ENCODE measurements at places on chromosomes 6 and 20.

GRCh38 chr6:169019727-169020491 is 233.7 kb downstream of the THBS2 start:
- no peak for DNase-seq
- H3K27ac ChIP-seq: no peak overlapping the region
- no peaks in the 10 kb centered on the region for H3K27me3 ChIP-seq

DNA sequence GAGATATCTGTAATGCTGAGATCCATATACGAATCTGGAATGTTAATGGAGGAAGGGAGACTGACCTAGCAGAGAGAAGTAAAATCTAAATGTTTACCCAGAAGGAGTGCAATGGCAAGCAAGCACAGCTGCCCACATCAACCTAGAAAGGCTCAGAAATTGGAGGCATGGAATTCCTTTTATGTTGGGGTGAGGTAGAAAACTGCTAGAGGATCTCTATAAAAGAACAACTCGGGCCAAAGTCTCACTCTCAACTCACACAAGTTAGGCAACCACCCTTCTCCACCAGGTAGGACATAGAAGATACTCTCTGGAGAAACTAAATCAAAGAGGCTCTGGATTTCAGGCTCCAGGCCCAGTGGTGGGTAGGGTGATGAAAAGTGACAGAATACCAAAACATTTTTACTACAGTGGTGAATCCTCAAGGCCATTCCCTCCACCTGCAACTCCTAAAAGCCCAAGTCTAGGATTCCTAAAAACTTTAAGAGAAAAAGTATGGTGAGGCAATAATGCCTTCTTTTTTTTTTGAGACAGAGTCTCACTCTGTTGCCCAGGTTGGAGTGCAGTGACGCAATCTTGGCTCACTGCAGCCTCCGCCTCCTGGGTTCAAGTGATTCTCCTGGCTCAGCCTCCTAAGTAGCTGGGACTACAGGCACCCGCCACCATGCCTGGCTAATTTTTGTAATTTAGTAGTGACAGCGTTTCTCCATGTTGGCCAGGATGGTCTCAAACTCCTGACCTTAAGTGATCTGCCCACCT is 9.5 kb upstream of the ADGRG6 start:
- H3K4me3 ChIP-seq: no peak overlapping the region
- DNase-seq: no peak
- H3K36me3 ChIP-seq: no peaks in the 10 kb centered on the region

- H3K36me3 ChIP-seq: no peaks in the 10 kb centered on the region
- no peak for DNase-seq
- peaks cover 11% of the 10 kb centered on the region for H3K4me1 ChIP-seq
- no peak overlapping the region for H3K27ac ChIP-seq
- no peaks in the 10 kb centered on the region for H3K27me3 ChIP-seq
- H3K4me3 ChIP-seq: no peak overlapping the region
Measured at GRCh38 chr6:15285682-15286294, 39.9 kb downstream of the JARID2 start.

GRCh38 chr6:113735491-113735890 is 121.7 kb upstream of the MARCKS start:
- H3K4me3 ChIP-seq: no peak overlapping the region
- H3K36me3 ChIP-seq: no peaks in the 10 kb centered on the region
- no peak for DNase-seq
- H3K4me1 ChIP-seq: no peaks in the 10 kb centered on the region
- no peak overlapping the region for H3K27ac ChIP-seq
- H3K27me3 ChIP-seq: no peaks in the 10 kb centered on the region

- no peak overlapping the region for H3K4me3 ChIP-seq
- H3K4me1 ChIP-seq: no peaks in the 10 kb centered on the region
- no peak overlapping the region for H3K27ac ChIP-seq
Measured at GRCh38 chr20:7665376-7665775, 274.9 kb downstream of the HAO1 start.

- H3K27me3 ChIP-seq: no peaks in the 10 kb centered on the region
- H3K4me1 ChIP-seq: no peaks in the 10 kb centered on the region
- no peaks in the 10 kb centered on the region for H3K36me3 ChIP-seq
Measured at GRCh38 chr6:47152666-47153403, 110.7 kb upstream of the ADGRF1 start.

- no peaks in the 10 kb centered on the region for H3K36me3 ChIP-seq
- no peak for DNase-seq
- no peak overlapping the region for H3K4me3 ChIP-seq
- no peak overlapping the region for H3K27ac ChIP-seq
- H3K27me3 ChIP-seq: no peaks in the 10 kb centered on the region
Measured at GRCh38 chr6:107977283-107977682, 19.3 kb upstream of the SEC63 start.

- no peak for DNase-seq
- no peaks in the 10 kb centered on the region for H3K36me3 ChIP-seq
- no peak overlapping the region for H3K27ac ChIP-seq
- no peaks in the 10 kb centered on the region for H3K4me1 ChIP-seq
- no peaks in the 10 kb centered on the region for H3K27me3 ChIP-seq
- no peak overlapping the region for H3K4me3 ChIP-seq
Measured at GRCh38 chr6:156827382-156827781, 50.2 kb downstream of the ARID1B start.

- peak overlapping the region; percentile 63 for H3K27ac ChIP-seq
- H3K27me3 ChIP-seq: no peaks in the 10 kb centered on the region
- H3K4me1 ChIP-seq: peaks cover 13% of the 10 kb centered on the region
- no peak overlapping the region for H3K4me3 ChIP-seq
- peak; percentile 40 for DNase-seq
Measured at GRCh38 chr6:149895833-149896271, 2.1 kb downstream of the RAET1E start.

GRCh38 chr6:111764238-111765175 is 108.7 kb downstream of the FYN start:
- no peaks in the 10 kb centered on the region for H3K36me3 ChIP-seq
- H3K27ac ChIP-seq: no peak overlapping the region
- H3K4me1 ChIP-seq: no peaks in the 10 kb centered on the region
- no peak for DNase-seq
- no peak overlapping the region for H3K4me3 ChIP-seq
- no peaks in the 10 kb centered on the region for H3K27me3 ChIP-seq

GRCh38 chr6:148311966-148312669 is 30.5 kb upstream of the SASH1 start:
- H3K27ac ChIP-seq: no peak overlapping the region
- H3K36me3 ChIP-seq: no peaks in the 10 kb centered on the region
- no peaks in the 10 kb centered on the region for H3K4me1 ChIP-seq

GRCh38 chr6:105321207-105321606 is 81.7 kb downstream of the PREP start:
- H3K27ac ChIP-seq: no peak overlapping the region
- H3K4me3 ChIP-seq: no peak overlapping the region
- DNase-seq: no peak
- H3K36me3 ChIP-seq: peaks cover 6% of the 10 kb centered on the region

GRCh38 chr6:21953831-21954801 is 342.7 kb downstream of the PRL start:
- peaks cover 8% of the 10 kb centered on the region for H3K4me1 ChIP-seq
- peak; percentile 60 for DNase-seq
- peak overlapping the region; percentile 51 for H3K27ac ChIP-seq
- no peaks in the 10 kb centered on the region for H3K36me3 ChIP-seq
- no peak overlapping the region for H3K4me3 ChIP-seq

- no peaks in the 10 kb centered on the region for H3K4me1 ChIP-seq
- no peak for DNase-seq
- no peak overlapping the region for H3K27ac ChIP-seq
- no peaks in the 10 kb centered on the region for H3K36me3 ChIP-seq
Measured at GRCh38 chr6:2387445-2387844, 142.0 kb upstream of the GMDS start.

- no peak overlapping the region for H3K4me3 ChIP-seq
- DNase-seq: no peak
- no peaks in the 10 kb centered on the region for H3K27me3 ChIP-seq
- H3K36me3 ChIP-seq: no peaks in the 10 kb centered on the region
- no peak overlapping the region for H3K27ac ChIP-seq
Measured at GRCh38 chr6:3575701-3576100, 118.9 kb upstream of the SLC22A23 start.

DNA sequence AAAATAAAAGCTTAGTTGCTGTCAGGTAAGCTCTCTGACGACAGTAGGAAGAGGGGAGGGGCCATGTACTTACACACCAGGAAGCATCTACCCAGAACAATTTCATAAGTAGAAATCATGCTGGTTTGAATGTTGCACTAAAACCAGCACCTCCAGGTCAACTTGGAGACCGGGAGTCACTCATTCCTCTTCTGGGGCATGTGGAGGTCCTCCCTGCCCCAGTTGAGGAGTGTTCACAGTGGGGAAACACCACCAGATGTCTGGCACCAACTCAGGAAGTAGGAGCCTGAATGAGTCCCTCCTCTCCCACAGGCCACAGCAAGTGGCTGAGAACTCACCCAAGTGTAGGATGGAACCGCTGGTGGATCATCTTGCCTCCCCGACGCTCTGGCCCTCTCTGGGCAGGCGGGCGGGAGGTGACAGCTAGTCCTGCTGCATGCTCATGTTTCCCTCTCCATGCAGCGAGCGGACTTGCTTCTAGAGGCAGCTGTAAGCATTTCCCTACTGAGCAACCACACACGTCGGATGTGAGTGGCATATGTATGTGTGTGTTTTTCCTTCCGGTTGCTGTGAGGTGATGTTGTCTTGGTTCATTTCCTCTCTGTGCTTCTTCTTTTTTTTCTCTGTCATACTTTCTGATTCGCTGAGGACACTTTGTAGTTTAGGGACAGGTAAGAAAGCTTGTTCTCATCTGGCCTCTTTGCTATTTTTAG is 149.5 kb upstream of the NEDD9 start:
- peak; percentile 35 for DNase-seq
- H3K36me3 ChIP-seq: no peaks in the 10 kb centered on the region
- H3K27me3 ChIP-seq: no peaks in the 10 kb centered on the region
- peak overlapping the region; percentile 49 for H3K27ac ChIP-seq

DNA sequence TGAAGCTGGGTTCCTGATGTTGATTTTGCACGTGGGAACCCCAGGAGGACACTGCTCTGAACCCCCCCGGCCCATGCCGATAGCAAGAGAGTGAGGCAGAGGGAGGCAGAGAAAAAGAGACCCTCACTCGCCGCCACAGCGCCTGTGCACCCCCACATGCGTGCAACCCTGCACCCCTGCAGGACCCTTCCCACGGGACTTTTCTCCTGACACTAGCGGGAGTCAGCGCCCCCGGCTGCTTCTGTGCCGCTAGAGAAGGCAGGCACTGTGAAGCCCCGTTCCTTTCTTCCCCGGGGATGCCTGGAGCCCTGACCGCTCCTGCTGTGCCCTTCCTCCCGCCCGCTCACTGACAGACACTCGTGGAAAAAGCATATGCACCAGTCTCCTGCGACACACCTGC is 67.4 kb downstream of the GMPR start:
- no peak for DNase-seq
- H3K27ac ChIP-seq: no peak overlapping the region
- no peaks in the 10 kb centered on the region for H3K36me3 ChIP-seq
- H3K27me3 ChIP-seq: no peaks in the 10 kb centered on the region

DNA sequence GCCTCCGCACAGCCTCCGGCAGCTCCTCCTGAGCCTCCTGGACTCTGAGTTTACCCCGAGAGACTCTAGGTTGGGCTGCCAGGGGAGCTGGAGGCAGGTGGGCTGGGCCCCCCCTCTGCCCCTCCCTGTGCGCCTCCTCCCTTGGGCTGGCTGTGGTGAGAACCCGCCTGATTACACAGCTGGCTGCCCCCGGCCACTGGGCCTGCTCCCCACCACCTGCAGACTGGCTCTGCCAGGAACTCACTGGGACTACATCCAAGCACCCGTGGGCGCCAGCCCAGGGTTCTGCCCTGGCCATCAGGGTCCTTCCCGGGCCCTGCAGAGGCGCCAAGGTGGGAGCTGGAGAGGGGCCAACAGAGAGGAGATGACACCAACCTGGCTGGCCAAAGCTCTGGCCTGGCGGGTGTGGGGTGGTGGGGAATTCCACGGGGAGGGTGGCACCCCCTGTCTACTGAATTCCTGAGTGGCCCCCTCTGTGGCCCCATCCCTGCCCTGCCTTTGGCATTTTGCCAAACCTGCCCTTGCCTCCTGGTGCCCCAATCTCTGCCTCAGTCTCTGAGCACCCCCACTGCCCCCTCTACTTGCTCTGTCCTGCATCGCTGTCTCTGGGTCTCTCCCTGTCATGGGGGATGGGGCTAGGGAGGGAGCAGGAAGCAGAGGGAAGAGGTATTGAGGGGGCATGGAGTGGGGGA is 21.9 kb upstream of the CDH22 start:
- H3K4me3 ChIP-seq: no peak overlapping the region
- no peaks in the 10 kb centered on the region for H3K36me3 ChIP-seq
- DNase-seq: no peak
- no peak overlapping the region for H3K27ac ChIP-seq
- peaks cover 7% of the 10 kb centered on the region for H3K27me3 ChIP-seq

- H3K4me1 ChIP-seq: no peaks in the 10 kb centered on the region
- H3K27ac ChIP-seq: peak overlapping the region; percentile 37
- DNase-seq: no peak
- H3K27me3 ChIP-seq: no peaks in the 10 kb centered on the region
Measured at GRCh38 chr6:13454286-13455221, 32.8 kb downstream of the GFOD1 start.

GRCh38 chr6:169980826-169981450 is 229.5 kb downstream of the ERMARD start:
- no peaks in the 10 kb centered on the region for H3K36me3 ChIP-seq
- H3K27me3 ChIP-seq: no peaks in the 10 kb centered on the region
- no peak for DNase-seq
- H3K4me1 ChIP-seq: no peaks in the 10 kb centered on the region
- no peak overlapping the region for H3K27ac ChIP-seq

DNA sequence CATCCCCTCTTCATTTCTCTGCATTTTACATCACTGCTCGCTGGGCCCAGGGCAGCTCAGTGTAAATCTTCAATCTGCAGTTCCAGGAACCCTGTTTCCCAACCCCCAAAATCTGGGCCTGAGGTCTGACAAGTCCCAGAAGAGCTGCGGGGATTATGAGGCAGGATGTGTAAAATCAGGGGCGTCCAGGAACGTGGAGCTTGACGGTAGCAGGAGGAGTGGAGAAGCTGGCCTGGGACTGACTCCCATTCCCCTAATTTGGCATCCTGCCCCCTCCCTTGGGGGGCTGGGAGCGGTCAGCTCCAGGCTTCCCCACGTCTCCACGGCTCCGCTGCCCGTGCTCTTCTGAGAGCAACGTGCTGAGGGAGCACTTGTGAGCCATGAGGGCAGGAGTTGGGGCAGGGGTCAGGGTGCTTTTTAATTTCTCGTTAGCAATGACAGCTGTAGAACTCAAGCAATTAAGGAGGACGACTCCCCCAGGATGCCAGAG is 23.4 kb upstream of the VEGFA start:
- no peaks in the 10 kb centered on the region for H3K36me3 ChIP-seq
- H3K27ac ChIP-seq: no peak overlapping the region
- H3K4me1 ChIP-seq: no peaks in the 10 kb centered on the region
- no peak for DNase-seq

- H3K36me3 ChIP-seq: no peaks in the 10 kb centered on the region
- peaks cover 6% of the 10 kb centered on the region for H3K4me1 ChIP-seq
- H3K27me3 ChIP-seq: no peaks in the 10 kb centered on the region
- no peak overlapping the region for H3K4me3 ChIP-seq
- DNase-seq: peak; percentile 33
- H3K27ac ChIP-seq: no peak overlapping the region
Measured at GRCh38 chr20:33649201-33649681, 12.9 kb upstream of the C20orf144 start.

- H3K27me3 ChIP-seq: no peaks in the 10 kb centered on the region
- H3K36me3 ChIP-seq: no peaks in the 10 kb centered on the region
- no peak for DNase-seq
Measured at GRCh38 chr6:81307651-81308214, 444.7 kb downstream of the TENT5A start.

- H3K27me3 ChIP-seq: no peaks in the 10 kb centered on the region
- H3K36me3 ChIP-seq: no peaks in the 10 kb centered on the region
- no peak for DNase-seq
- no peak overlapping the region for H3K4me3 ChIP-seq
Measured at GRCh38 chr6:142834853-142835252, 110.1 kb downstream of the HIVEP2 start.

GRCh38 chr6:65546894-65547293 is 160.1 kb downstream of the EYS start:
- H3K36me3 ChIP-seq: no peaks in the 10 kb centered on the region
- H3K27ac ChIP-seq: no peak overlapping the region
- H3K27me3 ChIP-seq: no peaks in the 10 kb centered on the region
- no peaks in the 10 kb centered on the region for H3K4me1 ChIP-seq
